NCI-H460 (cell line): ENCODE measurements at places on chromosomes 11 and 22. TPM values are rescaled to one million over a fixed set of nuclear protein-coding genes. Genes with fewer than 3 reads are reported as not detected.

The LBHD1 gene
- total RNA-seq = 5.4 and 5.5 TPM in 2 replicates

The SLC5A12 gene
- total RNA-seq = not detected in 2 replicates

The PLAAT5 gene
- not detected in 2 replicates for total RNA-seq

The PKP3 gene
- total RNA-seq = 27.0 and 27.7 TPM in 2 replicates

The CRYBA4 gene
- total RNA-seq = not detected in 2 replicates

The TUBA8 gene
- 0.45 and 2.0 TPM in 2 replicates for total RNA-seq

The THY1 gene
- not detected in 2 replicates for total RNA-seq

The MUC5AC gene
- under 0.01 TPM in 1 of 2 replicates, not detected in the other for total RNA-seq

The KDELR3 gene
- 9.7 and 10.9 TPM in 2 replicates for total RNA-seq

The IGLL1 gene
- total RNA-seq = not detected in 2 replicates

The APOA4 gene
- total RNA-seq = not detected in 2 replicates

The RAB36 gene
- 0.43 and 0.67 TPM in 2 replicates for total RNA-seq

The MYBPC3 gene
- 0.05 TPM in 1 of 2 replicates, not detected in the other for total RNA-seq

The SLC22A6 gene
- total RNA-seq = not detected in 2 replicates

The DNAJB7 gene
- not detected in 2 replicates for total RNA-seq

- no peak for DNase-seq
Measured at GRCh38 chr11:128365044-128365443, 222.3 kb downstream of the ETS1 start.

GRCh38 chr11:94885133-94885532 lies 88.2 kb downstream of the CWC15 start:
- DNase-seq = no peak

GRCh38 chr11:130448416-130449309 lies at the start of gene ADAMTS15:
TSS of gene ADAMTS15 (plus strand) at chr11:130448645. CDS start at chr11:130448974, 329 bp downstream.
- DNase-seq = peak; percentile 37

- DNase-seq = no peak
Measured at GRCh38 chr22:42549331-42550060, 4.3 kb upstream of the SERHL2 start.

DNA sequence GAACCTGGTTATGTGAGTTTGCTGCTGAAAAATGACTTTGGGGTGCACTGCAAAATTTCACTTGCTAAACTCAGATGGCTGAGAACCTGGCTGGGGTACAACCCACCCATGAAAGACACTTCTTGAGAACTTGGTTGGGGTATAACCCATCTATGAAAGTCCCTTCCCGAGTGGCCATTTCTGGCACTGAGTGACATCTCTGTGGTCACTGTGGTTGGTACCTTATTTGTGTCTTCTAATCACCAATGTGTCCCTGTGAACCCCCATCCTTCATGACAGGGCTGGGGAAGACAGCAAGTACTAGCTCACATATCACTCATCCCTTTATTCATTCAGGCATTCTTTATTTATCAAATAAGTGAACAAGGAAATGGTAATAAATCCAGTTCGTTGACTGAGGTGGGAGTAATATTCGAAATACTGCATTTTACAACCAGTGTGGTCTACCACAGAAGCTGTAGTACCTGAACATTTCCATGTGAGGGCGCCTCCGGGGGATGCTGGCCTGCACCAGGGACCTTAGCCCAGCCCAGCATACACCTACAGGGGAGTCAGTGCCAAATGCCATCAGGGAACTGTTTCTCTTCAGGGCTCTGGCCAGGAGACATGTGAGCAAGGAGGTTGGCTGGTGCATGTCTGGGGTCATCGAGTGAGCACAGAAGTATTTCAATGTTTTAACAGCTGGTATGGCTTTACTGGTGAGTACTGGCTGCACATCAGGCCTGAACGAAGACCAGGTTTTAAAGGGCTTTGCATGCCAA lies 122.1 kb downstream of the CSNK2A3 start:
- no peak for DNase-seq

GRCh38 chr11:120326228-120326627 lies 1.1 kb downstream of the TLCD5 start:
- no peak for DNase-seq

GRCh38 chr11:92457250-92457649 lies 232.6 kb downstream of the FAT3 start:
- DNase-seq = no peak

DNA sequence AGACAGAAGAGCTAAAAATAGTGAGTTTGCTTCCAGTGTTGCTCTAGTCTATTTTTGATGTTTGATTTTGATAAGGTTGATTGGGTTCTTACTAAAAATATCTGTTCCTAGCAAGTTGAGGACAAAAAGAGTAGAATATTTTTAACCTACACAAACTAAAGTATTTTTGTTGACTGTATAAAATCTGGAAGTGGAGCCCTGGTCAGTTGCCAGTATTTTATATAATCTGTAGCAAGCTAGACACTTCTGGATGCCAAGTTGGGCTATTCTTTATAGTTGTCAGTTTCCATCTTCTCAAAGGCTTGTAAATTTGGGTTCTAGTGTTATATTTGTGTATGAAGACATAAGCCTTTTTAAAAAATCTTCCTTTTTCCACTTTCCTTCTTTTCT lies 56.7 kb downstream of the HSD17B12 start:
- DNase-seq = no peak

GRCh38 chr11:106398502-106399075 lies 321.1 kb downstream of the AASDHPPT start:
- no peak for DNase-seq

DNA sequence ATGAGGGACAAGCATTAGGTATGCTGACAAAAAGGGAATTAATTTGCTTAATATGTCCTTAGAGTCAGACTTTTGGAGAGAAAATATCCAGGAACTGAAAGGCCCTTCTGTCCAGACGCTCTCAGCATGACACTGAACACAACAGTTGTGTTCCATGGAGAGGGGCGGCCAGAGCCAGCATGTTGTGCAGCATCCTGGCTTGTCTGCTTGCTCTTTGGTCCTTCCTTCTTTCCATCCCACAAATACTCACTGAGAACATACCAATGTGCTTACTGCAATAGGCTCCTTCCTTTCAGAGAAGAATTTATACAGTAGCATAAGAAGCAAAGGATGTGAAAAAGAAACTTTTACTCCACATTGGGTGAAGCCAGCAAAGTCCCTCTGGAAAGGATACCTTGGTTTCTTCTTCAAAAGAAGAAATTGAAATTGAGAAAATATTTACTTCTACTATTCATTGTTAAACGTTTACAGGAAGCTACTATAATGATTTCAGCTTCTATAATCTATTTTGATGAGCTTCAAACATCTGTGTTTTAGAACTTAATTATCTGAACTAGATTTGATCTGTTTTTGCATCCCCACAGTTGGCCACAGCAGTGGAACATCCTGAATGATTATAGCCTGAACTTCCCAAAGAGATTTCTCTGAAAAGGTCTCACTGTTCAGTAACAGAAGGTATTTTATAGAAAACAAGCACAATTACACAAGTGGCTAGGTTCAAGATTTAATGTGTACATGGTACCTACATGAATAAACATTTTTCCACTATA lies 304.1 kb upstream of the PITPNB start:
- DNase-seq = no peak

DNA sequence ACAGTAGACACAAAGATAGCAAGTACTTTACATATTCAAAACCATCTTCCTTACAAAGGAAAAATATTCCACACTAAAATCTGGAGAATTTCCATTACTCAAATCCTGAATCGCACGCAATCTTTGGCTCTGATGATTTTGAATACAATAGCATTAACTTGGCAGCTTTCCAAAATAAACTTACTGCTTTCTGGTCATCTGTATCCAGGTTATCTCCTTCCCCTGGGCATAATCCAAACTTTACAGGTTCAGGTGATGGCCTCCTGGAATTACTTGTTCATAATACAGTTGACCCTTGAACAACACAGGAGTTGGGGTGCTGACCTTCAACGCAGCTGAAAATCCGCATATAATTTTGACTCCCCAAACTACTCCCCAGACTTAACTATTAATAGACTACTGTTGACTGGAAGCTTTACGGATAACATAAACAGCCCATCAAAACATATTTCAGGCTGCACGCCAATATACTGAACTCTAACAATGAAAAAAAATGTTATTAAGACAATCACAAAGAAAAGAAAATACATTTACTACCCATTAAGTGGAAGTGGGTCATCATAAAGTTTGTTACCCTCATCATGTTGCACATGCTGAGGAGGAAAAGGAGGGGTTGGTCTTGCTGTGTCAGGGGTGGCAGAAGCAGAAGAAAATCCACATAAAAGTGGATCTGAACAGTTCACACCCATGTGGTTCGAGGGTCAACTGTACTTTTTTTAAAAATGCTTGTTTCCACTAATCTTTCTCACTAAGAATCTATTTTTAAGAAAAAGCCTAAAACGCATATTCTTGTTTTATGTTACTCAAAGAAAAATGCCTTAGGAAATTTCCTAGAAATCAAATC lies 6.5 kb downstream of the MTMR2 start:
- DNase-seq = no peak

- no peak for DNase-seq
Measured at GRCh38 chr11:11913395-11913794, 71.6 kb downstream of the USP47 start.

DNA sequence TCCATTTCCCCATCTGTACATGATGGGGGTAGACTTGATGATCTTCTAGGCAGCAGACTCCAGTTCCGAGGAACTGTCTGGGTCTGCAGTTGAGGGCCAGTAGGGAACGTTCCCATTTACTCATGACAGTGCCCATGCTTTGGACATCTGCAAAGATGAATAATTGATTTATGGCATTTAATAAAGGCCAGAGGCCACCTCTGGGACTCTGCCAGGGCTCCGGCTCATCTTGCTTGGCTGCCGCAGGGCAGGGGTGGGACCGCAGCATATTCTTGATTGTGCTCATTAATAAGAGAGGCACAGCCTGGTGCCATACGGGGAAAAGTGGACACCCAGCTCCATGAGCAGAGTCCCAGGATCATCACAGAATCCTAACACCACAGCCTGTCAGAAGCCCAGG lies 28.1 kb upstream of the KLHL35 start:
- no peak for DNase-seq

- no peak for DNase-seq
Measured at GRCh38 chr11:134562941-134563471, 151.0 kb upstream of the B3GAT1 start.

DNA sequence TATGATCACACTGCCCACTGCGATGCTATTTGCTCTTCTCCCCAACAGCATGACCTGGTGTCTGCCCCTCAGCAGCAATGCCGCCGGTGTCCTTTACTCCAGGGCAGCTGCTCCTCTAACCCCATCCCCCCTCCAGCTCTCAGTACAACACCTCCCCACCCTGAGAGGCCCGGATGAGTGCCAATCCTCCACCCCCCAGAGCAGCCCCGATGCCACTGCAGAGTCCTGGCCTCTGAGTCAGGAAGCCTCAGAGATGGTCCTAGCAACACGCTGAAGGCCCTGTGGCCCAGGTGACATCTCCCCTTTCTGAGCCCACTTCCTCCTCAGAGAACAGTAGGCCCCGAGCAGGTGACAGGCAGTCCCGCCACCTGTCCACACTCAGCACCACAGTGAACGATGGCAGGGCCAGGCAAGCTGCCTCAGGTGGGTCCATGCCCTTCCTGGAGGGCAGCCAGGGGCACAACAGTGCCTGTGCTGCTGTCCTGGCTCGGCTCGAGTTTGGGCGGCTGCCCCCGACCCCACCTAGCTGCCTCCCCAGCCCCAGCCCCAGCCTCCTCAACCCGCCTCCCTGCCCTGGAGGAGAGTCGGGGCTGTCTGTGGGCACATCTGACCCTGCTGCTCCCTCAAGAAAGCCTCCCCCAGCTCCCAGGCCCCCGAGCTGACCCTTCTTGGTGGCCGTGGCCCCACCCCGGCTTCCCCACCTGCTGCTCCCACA lies 3.9 kb upstream of the NDUFS8 start:
- DNase-seq = no peak

- no peak for DNase-seq
Measured at GRCh38 chr11:119421351-119421750, 1.6 kb downstream of the THY1 start.

DNA sequence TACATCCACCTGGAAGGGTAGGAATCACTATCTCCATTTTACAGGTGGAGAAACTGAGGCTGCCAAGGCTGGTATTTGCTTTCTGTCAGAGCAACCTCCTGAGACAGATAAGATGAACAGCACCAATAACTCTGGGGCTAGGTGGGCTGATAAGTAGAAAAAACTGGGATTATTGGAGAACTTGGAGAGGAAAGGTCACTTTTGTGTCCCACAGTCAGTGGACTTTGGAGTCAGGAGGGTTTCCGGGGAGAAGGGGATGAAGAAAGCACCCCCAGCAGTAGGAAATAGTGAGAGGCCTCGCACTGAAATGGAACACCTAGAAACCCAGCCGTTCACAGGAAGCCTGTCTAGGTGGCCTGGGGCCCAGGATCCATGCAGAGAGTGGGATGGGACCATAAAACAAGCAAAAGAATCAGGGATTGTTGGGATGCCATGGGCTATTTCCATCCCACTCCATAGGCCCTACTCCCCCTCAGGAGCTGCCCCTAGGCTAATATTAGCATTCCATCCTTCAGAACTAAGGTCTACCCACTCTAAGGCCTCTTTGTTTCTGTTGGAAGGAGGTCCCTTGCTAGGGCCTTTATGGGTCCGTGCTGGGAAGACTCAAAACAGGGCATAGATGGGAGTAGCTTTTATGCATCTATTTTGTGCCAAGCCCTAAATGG lies 31.0 kb upstream of the FCHSD2 start:
- no peak for DNase-seq

DNA sequence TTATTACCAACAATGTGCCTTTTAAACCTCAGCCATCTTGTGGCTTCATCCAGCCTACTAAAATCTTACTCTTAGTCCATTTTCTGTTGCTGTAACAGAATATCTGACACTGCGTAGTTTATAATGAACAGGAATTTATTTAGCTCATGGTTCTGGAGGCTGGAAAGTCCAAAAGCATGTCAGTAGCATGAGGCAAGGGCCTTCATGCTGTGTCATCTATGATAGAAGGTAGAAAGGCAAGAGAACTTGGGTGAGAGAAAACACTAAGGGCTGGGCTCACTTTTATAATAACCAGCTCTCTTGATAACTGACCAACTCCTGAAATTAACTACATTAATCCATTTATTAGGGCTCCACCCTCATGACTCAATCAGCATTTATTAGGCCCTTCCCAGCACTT lies 13.5 kb downstream of the BTBD10 start:
- no peak for DNase-seq

- DNase-seq = no peak
Measured at GRCh38 chr11:2750682-2751522, 51.1 kb upstream of the KCNQ1OT1 start.
